ENCODE measurements at places on chromosomes 7 and 10.

DNA sequence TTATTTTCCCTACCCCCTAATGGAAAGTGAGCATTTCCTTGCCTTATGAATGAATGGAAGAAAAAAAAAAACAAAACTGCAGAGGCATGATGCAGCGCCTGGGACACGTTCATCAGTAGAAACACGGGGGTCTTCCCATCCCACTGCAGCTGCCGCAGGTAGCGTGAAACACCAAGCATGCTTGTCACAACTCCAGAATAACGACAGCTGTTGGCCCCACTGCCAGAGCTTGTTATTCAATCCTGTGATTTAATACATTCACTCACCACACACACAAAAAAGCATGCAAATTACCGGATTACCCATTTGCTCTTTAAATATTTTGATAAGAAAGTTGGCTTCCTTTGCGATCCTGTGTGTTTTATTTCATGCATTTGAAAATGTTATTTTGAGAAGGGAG lies 48.4 kb upstream of the GNA12 start:
- DNase-seq = no peak

DNA sequence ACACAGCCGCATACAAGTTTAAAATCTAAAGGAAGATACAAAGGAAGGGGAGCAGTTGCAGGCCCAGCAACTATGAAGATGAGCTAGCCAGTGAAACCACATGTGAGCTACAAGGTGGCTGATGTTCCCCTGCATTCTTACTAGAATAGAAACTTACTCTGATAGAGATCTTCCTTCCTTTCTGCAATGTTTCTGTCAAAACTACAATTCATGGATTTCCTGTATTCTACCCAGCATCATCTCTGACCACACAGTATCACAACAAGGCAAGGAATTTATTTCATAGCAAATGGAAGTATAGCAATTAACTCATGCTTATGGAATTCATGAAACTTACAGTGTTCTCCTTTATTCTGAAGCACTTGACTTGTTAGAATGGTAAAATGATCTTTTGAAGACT lies 68.7 kb upstream of the AASS start:
- no peak for DNase-seq

DNA sequence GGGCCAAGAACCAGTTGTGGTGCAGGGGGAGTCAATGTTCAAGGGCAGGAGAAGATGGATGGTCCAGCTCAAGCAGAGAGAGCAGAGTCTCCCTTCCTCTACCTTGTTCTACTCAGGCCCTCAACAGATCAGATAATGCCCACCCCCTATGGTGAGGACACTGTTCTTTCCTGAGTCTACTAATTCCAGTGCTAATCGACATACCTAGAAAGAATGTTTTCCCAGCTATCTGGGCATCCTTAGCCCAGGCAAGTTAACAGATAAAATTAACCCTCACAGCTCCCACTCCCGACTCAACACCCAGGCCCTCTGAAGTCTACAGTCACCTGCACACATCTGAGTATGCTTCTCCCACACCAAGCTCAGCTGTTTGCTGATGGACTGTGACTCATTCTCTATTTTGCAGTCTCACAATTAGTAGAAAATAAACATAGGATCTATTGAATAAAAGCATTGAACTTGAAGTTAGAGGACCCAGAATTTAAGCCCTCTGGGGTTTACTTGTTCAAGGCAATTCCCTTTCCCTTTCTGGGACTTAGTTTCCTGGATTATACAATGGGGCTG lies 17.1 kb downstream of the COL13A1 start:
- DNase-seq = no peak

- no peak for DNase-seq
These were observed 19.5 kb upstream of the FAM180A start for GRCh38 chr7:135768064-135768463.

DNA sequence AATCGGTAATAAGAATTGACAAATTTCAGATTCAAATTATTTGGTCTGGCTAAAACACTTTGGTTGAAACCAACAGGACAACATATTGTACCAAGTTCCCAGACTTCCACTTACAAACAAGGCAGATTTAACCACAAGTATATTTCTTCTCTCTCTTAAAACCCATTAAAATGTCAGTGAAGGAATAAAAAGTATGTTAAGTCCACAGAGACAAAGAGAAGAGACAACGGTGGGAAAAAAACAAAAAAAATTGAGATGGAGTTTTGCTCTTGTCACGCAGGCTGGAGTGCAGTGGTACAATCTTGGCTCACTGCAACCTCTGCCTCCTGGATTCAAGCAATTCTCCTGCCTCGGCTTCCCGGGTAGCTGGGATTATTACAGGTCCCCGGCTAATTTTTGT lies 16.3 kb downstream of the TM9SF3 start:
- DNase-seq = no peak

GRCh38 chr7:153399554-153399940 lies 640.0 kb downstream of the ACTR3B start:
- DNase-seq = no peak

- DNase-seq = no peak
These were observed 180.5 kb downstream of the PFKFB3 start for GRCh38 chr10:6383096-6383812.

DNA sequence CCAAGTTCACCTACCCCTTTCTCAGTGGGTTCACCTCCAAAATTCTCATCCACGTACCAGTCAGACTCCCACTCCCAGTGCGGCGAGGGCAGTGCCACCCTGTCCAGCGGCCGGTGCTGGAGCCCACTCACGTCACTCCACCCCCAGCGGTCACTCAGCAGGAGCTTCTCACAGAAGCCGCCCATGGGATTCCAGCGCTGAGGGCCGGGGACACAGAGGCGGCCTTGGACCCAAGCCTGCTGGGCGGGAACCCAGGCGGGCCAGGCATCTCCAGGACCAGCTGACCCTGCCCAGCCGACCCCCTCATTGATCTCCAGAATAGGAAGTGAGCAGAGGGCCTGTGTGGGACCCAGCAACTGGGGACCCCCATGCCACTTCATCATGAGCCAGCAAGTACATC lies 7.2 kb downstream of the TECPR1 start:
- no peak for DNase-seq

DNA sequence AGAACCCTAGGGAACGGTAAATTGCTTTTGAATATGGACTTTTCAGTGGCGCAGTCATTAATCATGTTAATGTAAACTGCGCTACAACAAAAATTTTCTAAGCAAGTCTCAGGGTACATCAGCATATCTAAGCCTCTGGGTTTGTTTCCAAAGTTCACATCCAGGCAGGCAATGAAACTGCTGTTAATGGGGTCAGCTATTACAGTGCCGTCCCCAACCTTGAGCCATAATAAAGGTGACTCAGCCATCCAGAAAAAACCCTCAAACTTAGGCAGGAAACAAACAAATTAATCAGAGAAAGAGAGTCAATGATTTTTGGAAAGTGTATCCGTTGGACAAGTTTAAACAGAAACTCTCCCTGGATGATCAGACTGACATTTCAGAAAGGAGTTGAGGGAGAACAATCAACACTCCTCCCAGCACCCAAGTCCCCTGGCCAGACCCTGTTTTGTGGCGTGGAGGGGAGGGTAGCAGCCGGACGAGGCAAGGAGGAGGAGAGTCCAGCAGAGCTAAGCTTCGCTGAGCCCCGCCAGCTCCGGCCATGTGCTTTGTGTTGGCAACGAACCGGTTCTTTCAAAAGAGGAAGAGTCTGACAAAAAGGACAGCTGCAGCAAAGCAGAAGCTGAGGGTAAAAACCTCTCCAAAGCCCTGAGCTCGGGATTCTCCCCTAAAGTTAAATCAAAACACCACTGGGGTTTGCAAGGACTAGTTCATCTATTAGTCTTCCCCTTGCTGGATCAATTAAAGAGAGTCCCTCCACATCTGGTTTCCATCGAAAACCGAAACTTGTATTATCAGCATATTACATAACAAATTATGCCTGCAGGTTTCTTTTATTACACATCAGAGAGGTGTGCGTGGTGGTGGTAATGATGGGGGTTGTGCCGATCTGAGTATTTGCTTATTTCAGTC lies 3.6 kb downstream of the FAM53B start:
- no peak for DNase-seq

GRCh38 chr7:66169616-66170015 lies 35.5 kb upstream of the TPST1 start:
- DNase-seq = no peak

- no peak for DNase-seq
These were observed 201.6 kb downstream of the TAX1BP1 start for GRCh38 chr7:27941522-27941921.

GRCh38 chr10:123870260-123870659 lies 21.3 kb downstream of the CPXM2 start:
- no peak for DNase-seq

- DNase-seq = no peak
These were observed 26.1 kb downstream of the ZFAND4 start for GRCh38 chr10:45646384-45647050.

DNA sequence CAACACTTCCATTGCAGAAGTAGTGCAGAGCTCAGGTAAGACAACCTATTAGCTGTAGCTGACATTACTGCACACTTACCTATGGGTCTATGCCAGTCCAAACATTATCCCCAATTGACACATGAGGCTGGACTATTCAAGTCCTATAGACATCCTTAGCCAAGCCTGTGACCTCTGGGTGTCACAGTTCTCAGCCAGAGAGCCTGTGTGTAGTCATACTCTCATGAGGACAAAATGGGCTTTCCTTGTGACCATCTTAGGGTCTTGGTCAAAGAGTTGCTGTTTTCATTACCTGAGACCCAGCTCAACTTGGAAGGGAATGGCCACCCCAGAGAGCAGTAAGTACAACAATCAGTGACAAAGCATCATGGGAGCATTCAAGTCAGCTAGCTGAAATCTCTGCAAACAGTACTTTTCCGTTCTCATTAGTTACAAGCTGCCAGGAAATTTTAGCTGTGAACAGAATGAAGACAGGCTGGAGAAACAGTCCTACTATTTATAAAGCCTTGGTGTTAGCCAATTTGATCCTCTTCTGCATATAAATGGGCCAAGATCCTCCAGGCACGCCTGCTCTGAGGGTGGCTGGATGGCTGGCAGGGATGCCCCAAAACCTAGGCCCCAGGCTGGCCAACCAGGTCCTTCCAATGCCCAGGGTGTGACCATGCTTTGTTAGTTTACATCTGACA lies 44.3 kb downstream of the NUDCD3 start:
- no peak for DNase-seq

DNA sequence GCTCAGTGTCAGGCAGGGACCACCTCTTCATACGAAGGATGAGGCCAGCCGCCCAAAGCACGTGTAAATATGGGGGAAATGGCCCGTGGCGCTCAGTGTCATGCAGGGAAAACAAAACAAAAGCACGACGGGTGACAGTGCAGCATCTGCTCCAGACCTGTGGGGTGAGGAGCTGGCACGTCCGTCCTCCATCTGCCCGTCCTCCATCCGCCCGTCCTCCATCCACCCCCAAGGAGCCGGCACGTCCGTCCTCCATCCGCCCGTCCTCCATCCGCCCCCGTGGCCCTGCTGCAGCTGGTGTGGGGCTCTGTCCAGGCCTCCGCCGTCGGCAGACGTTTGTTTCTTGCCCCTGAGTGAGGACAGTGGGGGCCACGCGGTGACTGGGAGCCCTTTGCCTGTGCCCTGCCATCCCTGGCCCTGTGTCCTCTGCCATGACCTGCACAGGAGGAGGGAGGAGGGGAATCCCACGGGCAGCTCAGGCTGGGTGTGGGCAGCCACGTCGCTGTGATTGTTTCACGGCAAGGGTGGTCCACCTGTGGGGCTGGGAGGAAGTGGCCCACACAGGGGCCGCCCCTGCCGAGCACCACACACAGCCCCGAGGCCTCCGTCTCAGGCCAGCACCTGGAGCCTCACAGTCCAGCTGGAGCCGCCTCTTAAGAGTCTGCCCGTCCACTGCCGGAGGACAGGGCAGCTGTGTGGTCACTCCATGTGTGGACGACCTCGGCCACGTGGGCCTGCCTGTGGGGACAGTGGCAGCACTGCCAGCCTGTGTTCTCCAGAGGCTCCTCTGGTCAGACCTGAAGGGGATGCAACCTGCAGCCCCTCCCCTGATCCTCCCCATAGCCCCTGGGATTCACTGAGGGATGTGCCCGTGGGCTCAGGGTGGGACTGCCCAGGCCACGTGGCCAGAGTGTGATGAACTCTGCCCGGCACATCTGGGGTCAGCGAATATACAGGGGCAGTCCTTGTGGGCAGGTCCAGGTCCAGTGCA lies 38.2 kb upstream of the DPYSL4 start:
- DNase-seq = no peak

DNA sequence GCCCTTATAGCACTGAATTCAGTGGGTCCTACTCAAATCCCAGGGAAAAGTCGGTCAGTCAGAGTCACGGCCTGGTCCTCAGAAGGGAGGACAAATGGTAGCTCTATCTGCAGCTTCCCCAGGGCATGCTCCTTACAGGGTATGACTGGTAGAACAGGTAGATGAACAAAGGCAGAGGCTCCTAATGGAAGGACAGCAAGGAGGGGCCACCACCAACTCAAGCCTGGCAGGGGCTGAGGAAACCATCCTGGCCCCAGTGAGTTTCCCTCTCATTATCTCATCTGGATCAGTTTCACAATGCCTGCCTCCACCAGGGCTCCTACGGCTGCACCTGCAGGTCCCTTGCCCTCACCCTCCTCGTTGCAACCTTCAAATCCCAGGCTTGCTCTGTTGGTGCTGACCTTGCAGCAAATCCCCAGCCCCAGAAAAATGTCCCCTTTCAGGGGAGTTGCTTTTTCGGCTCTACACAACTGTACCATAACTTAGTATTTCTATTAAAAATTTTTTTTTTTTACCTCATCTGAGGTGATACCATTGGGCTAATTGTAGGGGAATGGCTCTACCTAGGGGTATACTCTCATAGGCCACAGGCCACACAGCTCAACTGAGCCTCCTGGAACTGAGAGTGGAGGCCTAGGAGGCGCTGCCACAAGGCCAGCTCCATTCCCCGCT lies 2.4 kb upstream of the MYO1G start:
- no peak for DNase-seq

DNA sequence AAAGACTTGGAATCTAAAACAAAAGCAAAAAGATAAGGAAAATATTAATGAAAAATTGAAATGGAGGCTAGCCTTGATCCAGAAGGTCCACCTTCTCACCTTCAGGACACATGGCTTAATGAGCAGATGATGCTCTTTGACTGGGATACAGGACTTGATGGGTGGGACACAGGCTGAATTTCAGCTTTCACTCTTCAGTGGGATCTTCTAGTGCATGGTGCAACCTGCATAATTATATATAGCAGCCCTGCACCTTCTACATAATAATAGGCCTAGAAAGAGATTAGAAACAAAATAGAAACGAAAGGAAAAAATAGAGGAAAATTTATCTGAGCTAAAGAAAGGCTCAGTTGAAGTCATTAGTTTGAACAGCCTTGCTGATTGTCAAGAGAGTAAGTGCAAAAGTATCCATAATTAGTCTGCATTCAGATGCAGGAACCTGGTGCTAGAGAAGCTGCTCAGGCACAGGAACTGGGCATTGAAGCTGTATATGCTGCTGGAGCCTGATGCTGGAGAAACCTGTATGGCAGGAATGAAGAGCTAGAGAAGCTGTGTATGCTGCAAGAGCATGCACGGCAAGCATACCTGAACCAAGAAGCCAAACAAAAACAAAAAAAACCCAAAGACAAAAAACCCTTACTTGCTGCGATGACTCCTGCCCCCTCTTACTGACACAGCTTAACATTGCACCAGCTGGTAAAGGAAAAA lies 19.4 kb downstream of the MKLN1 start:
- DNase-seq = no peak

- no peak for DNase-seq
These were observed 115.6 kb downstream of the TSPAN12 start for GRCh38 chr7:120742372-120742771.
